ENCODE measurements at places on chromosomes 3 and 15.
A peak's percentile ranks its signal among the peaks of the same experiment; 100 is the strongest.

DNA sequence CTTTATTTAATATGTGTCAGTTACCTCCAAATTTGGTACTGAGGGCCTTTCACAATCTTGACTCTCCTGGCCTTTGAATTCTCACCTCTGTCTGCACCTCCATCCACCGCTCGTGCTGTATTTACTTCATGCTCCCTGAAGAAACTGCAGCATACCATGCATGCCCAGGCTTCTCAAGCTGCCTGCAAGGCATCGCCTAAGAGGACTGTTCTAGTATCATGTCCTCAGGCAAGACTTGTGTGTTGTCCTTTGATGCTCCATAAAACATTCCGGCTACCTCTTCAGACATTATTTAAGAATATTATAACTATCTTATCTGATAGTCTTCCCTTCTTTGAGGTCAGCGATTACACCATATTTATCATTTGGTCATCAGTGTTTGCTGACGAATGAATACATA is 682.5 kb downstream of the NR2F2 start:
- DNase-seq: no peak

- DNase-seq: no peak
Observed at GRCh38 chr3:104316118-104316517, 1050.6 kb upstream of the ALCAM start.

- no peak for DNase-seq
Observed at GRCh38 chr15:63605816-63606215, 8.6 kb downstream of the FBXL22 start.

DNA sequence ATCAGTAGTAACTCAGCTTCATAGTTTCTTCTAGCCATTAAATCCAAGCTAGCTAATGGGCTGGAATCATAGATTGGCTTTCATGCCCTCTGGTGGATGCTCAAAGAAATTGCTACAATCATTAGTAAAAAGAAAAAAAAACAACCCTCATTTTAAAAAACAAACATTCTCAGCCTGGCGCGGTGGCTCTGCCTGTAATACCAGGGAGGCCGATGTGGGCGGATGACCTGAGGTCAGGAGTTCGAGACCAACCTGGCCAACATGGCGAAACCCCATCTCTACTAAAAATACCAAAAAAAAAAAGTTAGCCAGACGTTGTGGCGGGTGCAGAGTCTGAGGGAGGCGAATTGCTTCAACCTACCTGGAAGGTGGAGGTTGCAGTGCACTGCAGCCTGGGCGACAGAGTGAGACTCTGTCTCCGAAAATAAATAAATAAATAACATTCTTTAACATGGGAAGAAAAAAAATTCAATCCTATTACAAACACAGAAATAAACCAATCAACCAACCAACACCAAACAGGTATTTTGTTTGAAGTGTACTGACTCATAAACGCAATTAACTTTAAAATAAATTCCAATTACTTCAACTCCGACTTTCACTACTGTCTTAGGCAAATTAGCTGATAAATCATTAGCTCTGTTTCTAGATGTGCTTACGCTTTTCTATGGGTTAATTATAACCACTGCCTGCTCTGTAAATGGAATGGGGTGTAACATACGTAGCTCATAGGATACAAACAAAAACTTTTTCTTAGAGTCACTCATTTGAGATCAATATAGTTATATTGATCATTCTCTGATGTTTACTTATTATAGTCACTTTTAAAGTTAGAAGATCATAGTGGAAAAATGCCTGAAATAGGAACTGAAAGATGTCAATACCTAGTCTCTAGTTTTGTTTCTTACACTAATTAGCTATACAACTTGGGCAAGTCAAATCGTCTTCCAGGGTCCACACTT is 24.9 kb downstream of the TMEM207 start:
- DNase-seq: peak; percentile 13

DNA sequence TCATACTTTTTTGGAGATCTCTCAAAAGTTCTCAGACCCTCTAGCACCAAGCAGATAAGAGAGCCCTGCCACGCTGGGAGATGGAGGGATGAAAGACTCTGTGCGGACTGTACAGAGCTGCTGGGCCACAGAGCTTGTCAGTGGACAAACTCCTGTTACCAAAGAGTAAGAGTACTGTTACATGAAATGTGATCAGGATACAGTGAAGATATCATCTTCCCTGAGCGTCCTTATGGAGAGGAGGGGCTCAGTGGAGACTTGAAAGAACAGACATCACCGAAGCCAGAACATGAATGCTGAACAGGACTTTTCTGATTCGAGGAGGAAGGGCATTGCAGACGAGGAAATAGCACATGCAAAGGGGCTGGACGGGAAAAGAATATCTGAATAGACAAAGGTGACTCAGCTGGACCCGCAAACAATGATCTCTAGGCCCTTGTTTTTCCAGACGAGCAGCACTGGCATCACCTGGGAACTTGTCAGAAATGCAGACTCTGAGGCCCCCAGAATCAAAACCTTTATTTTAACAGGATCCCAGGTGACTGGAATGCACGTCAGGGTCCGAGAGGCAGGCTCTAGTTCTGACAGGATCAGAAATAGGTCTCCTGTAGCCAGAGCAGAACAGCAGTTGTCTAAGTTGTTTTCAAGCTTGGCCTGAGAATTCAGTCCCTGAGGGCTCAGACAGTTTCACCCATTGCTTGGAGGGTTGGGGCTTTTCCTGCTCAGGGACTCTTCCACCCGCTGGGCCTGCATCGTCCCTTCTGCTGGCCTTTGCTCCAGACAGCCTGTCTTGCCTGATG is 277.9 kb downstream of the RPLP1 start:
- no peak for DNase-seq

- DNase-seq: no peak
Observed at GRCh38 chr15:34755419-34755773, 598 bp upstream of the GJD2 start.

- DNase-seq: no peak
Observed at GRCh38 chr15:63250312-63250965, 27.0 kb upstream of the APH1B start.

- DNase-seq: no peak
Observed at GRCh38 chr3:195263193-195263924, 7.6 kb downstream of the XXYLT1 start.

DNA sequence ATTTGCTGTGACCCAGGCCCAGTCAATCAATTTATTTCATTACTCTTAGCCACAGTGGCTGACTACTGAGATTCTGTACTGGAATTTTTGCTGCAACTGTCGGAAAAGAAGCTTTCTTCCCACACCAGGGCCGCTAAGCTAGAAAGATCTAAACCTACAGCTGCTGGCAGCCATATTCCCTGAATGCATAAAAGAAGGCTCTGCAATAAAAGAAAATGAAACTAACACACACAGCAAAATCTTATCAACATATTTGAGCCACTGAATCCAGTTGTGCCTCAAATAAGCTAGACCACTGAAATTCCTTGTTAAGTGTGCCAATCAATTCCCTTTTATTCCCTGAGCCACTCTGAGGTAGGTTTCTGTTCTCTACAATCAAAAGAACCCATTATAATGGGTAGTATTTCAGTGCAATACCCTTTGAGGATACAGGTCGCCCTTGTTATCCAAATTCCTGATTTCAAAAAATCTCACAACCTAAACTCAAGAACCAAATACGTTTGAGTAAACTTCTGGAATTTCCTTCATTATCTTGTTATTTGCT is 60.3 kb downstream of the MYO9A start:
- DNase-seq: no peak

- DNase-seq: no peak
Observed at GRCh38 chr15:68227643-68228142, 1.8 kb downstream of the CLN6 start.

All from hypothalamus (tissue), 51 donors.